Sciatic nerve (tissue), 2 donors: ENCODE measurements at places on chromosomes 5 and 9.

DNA sequence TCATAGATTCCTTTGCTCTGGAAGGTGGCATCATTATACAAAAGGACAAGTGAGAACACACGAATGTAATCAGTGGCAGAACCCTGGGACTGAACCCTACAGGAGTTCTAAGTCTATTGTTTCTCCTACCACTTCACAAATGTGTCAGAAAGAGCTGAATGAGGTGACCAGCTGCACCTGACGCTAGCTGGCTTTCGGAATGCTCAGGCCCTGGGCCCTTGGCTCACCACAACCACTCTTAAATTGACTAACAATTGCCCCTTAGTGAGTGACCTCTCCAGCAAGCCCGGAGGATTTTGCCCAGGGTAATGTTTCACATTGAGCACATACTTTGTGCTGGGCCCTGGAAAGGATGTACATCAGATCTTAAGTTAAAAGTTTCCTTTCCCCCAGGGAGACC lies 41.2 kb upstream of the ABCA1 start:
- no peak for DNase-seq

- no peak for DNase-seq
Measured at GRCh38 chr9:121609822-121610637, 41.4 kb upstream of the DAB2IP start.

GRCh38 chr5:150246429-150246828 lies 43.1 kb downstream of the CAMK2A start:
- DNase-seq = no peak

- no peak for DNase-seq
Measured at GRCh38 chr9:27563738-27564430, 9.4 kb downstream of the C9orf72 start.

DNA sequence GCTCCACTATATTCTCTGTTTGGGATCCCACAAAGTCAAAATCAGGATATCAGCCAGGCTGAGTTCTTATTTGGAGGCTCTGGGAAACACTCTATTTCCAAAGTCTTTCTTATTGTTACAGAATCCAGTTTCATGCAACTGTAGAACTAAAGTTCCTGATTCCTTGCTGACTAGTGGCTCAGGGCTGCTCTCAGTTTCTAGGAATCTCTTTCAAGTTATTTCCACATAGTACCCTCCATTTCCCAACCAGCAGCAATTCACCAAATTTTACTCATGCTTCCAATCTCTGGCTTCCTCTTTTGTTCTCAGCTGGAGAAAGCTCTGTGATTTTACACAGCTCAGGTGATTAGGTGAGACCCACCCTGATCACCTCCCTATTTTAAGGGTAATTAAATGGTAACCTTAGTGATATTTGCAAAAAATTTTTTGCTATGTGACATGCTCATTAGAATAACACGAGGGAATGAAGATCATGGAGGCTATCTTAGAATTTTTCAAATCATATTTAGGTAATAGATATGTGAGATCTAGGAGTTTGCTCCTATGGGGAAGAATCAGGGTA lies 794.9 kb upstream of the ARRDC3 start:
- no peak for DNase-seq

- DNase-seq = no peak
Measured at GRCh38 chr5:73391441-73391881, 57.1 kb downstream of the FOXD1 start.

- DNase-seq = no peak
Measured at GRCh38 chr9:121753802-121754654, 102.6 kb downstream of the DAB2IP start.

DNA sequence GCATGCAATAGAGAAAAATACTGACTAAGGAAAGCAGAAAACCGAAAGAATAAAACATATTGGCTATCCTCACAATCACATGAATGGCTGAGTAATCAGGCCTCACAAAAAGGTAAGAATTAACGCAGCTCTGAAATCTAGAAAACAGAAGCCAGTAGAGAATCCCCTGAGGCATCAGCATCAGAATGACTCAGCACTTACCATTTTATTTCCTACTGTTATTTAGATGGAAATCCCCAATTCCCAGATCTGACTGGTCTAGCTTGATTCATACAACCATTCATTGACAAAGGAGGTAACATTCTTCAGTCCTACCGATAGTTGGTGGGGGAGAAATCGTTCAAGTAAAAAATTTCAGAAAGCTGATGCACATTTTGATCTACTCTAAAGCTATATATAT lies 1408.4 kb upstream of the WWC1 start:
- no peak for DNase-seq

DNA sequence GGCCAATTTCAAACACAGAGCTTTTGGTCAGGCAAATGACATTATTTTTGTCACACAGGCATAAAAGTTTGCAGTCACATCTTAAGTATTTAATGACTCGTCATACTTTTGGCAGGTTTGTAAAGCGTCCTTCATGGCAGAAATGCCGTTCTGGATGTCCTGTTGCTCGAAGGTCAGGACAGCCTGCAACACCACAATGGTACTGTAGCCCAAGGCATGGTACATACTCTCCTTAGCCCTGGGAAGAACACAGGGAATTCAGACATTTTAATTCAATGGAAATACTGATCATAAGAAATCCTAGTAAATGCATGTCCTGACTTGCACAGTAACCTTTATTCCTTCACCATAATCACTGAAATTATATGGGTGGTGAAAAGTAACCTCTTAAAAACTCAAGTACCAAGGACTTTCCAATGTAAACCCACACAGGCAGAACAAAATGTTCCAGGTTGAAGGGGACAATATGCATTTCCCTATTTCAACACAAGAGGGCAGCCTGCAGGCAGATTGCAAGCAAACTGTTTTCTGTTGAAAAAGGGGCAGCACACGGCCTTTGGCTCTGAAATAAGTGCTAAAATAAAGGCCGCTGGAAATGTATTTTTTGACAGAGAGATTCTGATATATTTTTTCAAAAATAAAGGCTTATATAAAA lies 95.7 kb downstream of the TTC39B start:
- DNase-seq = no peak

DNA sequence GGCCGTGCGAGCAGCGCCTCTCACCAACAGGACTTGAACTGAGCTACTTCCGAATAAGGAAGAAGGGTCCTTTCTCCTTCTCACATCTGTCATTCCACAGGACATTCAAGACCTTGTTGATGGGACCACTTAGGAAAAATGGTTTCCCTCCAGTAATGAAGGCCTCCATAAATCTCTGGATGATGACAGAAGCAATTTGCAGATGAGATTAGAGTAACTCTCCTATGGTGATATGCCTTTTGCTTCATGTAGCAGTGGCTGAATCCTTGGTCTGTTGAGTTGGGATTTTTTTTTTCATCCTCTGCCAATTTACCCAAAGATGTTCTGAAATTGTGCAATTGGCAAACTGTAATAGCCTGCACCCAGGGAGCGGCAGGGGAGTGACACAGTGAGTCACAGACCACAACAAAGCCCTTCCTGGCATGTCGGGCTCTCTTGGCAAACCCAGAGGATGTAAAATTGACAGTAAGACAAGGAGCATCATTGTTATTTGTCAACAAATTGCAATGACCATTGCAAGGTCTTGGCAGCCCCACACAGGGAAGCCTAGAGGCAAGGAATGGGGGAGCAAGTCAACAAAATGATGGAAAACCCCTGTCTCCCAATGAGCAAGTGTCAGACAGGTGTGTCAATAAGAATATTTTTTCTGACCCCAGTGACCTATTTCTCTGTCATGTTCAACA lies 275.9 kb downstream of the ACTL7B start:
- DNase-seq = no peak

- DNase-seq = no peak
Measured at GRCh38 chr5:10482791-10483530, 41.3 kb downstream of the ROPN1L start.

DNA sequence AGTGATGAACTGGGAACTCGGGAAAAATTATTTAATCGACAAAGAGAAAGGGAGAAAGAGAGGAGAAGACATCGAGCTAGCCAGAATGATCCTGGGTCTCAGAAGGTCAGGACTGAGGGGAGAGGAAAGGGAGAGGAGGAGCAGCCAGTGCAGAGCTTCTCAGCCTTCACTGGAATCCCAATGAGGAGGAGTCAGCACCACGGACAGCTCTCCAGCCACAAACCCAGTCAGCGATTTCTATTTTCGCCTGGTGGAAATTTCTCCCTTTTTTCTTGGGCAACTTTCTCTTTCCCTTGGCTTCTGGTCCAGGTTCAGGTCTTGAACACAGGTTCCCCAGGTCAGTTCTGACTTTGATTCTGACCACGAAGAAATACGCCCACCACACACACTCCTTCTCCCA lies 1.6 kb upstream of the BRINP1 start:
- DNase-seq = peak; percentile 60

- no peak for DNase-seq
Measured at GRCh38 chr5:125595095-125595494, 828.1 kb upstream of the GRAMD2B start.

- no peak for DNase-seq
Measured at GRCh38 chr5:151615431-151615830, 24.3 kb upstream of the FAT2 start.

DNA sequence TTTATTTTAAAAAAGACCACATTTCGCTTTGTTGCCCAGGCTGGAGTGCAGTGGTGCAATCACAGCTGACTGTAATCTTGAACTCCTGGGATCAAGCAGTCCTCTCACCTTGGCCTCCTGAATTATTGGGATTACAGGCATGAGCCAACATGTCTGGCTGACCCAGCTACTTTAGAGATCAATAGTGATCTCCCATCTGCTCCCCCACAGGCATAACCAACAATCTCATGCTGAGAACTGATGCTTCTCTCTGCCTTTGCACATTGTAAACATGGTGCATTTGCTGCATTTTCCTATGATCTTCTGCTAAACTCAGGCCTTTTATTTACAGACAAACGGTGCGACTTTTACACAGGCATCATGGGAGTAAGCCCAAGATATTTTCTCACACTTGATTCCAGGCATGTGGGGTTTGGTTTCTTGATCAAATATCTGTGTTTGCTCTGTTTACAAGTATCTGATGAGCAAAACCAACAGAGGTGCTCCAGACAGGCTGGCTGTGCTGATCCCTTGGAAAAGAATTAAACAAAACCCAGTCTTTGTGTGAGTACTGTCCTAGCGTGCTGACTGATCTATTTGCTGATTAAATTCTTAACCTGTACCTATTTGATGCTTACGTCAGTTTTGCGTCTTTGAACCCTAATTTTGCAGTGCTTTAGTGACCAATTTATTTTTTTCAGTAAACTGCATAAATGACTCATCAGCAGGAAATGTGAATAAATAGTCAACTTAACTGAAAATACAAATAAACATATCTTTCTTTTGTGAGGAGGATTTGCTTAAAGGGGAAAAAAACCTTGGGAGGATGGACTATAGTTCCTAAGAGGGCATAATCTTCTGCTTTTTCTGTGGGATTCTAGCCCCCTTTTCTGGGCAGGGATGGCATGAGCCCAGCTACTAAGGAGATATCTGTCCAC lies 191.7 kb upstream of the NR3C1 start:
- DNase-seq = no peak

DNA sequence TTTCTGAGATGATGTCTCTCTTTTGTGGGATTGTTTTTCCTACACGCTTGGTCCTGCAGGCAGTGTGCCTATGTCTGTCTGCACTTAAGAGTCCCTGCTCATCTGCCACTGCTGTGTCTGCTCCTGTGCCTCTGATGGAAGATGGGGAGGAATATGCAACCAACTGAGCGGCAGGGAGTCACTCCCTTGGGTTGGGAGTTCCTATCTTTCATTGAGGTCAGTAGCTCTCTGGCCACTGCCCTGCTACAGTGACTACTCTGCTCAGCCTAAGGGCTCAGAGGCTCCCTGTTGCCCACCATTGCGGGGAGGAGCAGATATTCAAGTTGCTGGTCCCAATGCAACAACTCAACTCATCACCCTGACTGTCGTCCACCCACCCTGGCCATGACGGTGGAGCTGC lies 13.4 kb upstream of the FAM163B start:
- no peak for DNase-seq

DNA sequence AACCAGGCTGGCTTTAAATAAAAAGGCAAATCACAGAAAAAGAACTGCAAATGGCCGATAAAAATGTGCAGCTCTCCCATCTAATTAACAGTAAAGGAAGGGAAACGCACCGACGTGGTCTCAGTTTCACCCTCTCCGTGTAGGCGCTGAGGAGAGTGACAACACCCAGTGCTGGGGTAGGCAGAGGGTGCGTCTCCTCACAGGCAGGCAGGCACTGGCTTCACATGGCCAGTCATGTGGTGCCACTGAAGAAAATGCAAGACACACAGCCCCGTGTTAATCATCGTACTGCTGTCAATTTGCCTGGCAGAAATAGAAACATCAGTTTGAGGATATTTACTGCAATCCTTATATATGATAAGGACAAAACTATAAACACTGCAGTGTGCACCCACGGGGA lies 178.4 kb downstream of the FANCC start:
- DNase-seq = no peak

DNA sequence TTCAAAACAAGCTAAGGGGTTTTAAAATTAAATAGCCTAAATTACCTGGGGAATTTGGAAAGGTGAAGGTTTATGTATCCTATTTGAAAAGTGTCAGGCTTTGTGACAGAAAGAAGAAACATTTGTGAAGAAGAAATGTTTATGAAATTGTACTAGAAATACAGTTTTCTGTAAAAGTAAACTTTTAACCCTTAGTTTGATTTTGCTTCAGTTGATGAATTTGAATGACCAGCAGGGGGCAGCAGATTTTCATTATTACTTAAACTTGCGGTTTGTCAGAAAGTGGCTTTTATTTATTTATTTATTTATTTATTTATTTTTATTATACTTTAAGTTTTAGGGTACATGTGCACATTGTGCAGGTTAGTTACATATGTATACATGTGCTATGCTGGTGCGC lies 58.1 kb downstream of the NNT start:
- DNase-seq = no peak

DNA sequence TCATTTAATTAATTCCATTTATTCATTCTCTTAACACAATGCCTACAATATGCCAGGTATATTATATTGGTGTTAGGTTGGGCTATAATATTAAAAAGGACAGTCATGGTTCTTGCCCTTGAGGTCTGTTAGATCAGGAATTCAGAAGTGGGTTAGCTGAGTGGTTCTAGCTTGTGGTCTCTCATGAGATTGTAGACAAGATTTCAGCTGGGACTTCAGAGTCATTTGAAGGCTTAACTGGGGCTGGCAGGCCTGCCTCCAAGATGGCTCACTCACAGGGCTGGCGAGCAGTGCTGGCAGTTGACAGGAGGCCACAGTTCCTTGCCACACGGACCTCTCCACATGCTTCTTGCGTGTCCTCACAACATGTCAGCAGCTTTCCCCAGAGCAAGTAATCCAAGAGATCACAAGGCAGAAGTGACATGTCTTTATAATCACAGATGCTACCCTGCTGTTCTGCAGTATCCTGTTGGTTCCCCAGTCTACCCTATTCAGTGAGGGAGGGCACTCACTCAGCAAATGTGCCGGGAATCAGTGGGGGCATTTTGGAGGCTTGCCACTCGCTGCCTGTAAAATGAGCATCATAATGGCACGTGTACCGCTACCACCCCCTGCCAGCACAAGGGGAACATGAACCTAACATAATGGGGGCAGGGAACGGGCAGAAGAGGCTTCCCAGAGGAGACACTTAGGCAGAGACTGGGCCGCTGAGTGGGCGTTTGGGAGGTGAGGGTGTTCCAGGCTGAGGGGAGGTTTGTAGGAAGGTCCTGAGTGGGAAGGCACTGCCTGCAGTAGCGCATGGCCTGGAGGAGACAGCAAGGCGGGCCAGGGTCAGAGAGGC lies 70.0 kb downstream of the EXOSC2 start:
- DNase-seq = no peak
